ENCODE measurements at places on chromosomes 3 and 15. TPM values are rescaled to one million over a fixed set of nuclear protein-coding genes. Genes with fewer than 3 reads are reported as not detected.
A peak's percentile ranks its signal among the peaks of the same experiment; 100 is the strongest.

GRCh38 chr3:39196671-39197356 lies 4.4 kb upstream of the XIRP1 start:
- no peaks in the 10 kb centered on the region for H3K27me3 ChIP-seq
- H3K4me1 ChIP-seq, result no peaks in the 10 kb centered on the region
- H3K27ac ChIP-seq, result no peak overlapping the region
- no peaks in the 10 kb centered on the region for H3K36me3 ChIP-seq
- no peak for DNase-seq
- no peak overlapping the region for H3K4me3 ChIP-seq

GRCh38 chr15:25947323-25948314 lies 84.5 kb upstream of the ATP10A start:
- no peaks in the 10 kb centered on the region for H3K36me3 ChIP-seq
- no peak overlapping the region for H3K4me3 ChIP-seq
- no peaks in the 10 kb centered on the region for H3K27me3 ChIP-seq
- no peaks in the 10 kb centered on the region for H3K4me1 ChIP-seq
- no peak overlapping the region for H3K27ac ChIP-seq

DNA sequence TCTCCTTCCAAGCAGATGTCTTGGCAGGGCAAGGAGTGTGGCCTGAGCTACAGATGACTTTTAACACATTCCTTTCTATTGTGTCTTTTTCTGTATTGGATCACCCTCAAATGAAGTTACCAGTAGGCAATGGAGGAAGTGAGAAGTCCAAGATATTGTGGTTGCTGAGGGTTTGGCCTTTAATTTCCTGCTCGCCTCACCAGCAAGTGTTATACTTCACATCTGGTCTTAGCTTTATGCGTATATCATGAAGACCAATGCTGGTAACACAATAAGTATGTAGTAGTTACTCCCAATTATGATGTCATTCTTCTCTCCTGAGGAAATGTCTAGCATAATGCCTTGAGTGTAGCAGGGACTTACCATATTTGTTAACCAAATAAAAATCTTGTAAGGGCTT lies 179.9 kb downstream of the ZIC1 start:
- H3K27me3 ChIP-seq, result no peaks in the 10 kb centered on the region
- H3K4me1 ChIP-seq, result no peaks in the 10 kb centered on the region
- no peak overlapping the region for H3K4me3 ChIP-seq
- H3K27ac ChIP-seq, result no peak overlapping the region
- H3K36me3 ChIP-seq, result no peaks in the 10 kb centered on the region

SKIL gene
- 48.2 TPM for total RNA-seq

BTLA gene
- 21.3 TPM for total RNA-seq

DNA sequence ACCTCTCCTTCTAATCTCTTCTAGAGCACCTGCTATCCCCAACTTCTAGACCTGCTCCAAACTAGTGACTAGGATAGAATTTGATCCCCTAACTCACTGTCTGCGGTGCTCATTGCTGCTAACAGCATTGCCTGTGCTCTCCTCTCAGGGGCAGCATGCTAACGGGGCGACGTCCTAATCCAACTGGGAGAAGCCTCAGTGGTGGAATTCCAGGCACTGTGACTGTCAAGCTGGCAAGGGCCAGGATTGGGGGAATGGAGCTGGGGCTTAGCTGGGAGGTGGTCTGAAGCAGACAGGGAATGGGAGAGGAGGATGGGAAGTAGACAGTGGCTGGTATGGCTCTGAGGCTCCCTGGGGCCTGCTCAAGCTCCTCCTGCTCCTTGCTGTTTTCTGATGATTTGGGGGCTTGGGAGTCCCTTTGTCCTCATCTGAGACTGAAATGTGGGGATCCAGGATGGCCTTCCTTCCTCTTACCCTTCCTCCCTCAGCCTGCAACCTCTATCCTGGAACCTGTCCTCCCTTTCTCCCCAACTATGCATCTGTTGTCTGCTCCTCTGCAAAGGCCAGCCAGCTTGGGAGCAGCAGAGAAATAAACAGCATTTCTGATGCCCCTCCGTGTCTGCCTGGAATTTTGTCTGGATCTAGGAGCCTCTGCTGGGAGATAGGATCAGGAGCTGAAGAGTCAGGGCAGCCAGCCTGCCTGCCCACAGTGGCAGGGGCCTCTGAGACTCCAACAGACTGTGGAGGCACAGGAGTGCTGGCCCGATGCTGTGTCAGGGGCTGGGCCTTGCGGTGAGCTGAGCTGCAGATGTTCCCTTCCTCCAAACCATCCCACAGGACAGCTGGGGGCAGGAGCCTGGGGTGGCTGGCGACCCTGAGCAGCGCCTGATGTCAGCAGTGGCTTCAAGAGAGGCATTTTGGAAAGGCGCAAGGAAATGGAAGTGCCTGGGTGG lies 3.0 kb downstream of the ISLR start:
- DNase-seq, result peak; percentile 66
- no peak overlapping the region for H3K27ac ChIP-seq
- no peaks in the 10 kb centered on the region for H3K27me3 ChIP-seq

DNA sequence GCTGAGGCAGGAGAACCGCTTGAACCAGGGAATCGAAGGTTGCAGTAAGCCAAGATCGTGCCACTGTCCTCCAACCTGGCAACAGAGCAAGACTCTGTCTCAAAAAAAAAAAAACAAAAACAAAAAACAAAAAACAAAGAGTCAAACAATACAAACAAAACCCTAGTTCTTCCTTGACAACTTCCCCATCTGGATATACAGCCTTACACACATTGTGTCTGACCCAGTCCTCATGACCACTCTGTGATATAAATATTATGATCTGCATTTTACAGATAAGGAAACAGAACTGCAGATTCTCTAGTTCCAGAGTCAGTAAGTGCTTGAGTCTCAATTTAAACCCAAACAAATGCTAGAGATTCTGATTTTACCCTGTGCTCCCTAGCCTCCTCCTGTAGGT lies 4.8 kb upstream of the ESYT3 start:
- no peak for DNase-seq
- H3K36me3 ChIP-seq, result no peaks in the 10 kb centered on the region
- H3K4me3 ChIP-seq, result no peak overlapping the region
- H3K27me3 ChIP-seq, result peaks cover 60% of the 10 kb centered on the region
- peaks cover 11% of the 10 kb centered on the region for H3K4me1 ChIP-seq
- no peak overlapping the region for H3K27ac ChIP-seq

DNA sequence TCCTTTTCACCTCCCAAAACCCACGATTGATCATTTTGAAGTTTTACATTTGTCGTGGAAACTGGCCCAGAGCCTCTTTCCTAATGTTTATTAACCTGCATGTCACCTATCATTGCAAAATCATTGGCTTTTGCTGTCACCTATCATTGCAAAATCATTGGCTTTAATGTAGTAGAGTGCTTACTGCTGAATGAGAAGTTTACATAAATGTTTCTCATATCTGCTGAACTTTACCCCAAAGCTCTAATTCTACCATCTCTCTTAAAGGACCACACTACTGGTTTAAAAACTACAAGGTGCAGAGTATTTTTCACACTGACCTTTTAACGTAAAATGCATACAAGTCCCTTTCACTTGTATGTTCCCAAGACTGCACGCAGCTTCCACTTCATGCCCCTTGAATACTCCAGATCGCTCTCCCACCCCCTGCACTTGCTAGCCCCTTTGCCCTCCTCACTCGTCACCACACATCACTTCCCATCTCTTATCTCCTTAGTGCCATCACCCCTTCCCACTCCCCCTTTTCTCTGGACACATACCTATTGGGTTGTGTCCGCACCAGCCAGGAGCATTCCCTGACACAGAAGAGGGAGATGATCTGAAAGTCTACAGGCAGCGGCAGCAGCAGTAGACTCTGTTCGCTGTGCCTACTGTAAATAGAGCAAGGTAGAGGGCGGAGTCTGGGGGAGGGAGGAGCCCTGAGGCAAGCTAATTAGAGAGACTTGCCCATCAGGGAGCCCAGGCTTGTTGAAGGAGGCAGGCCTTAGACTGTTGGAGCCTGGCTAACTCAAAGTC lies 30.2 kb upstream of the ATOSA start:
- peak overlapping the region; percentile 62 for H3K27ac ChIP-seq
- H3K4me3 ChIP-seq, result peak overlapping the region; percentile 24
- peak; percentile 87 for DNase-seq
- H3K36me3 ChIP-seq, result no peaks in the 10 kb centered on the region
- H3K27me3 ChIP-seq, result no peaks in the 10 kb centered on the region

MESD gene
- 26.2 TPM for total RNA-seq

GRCh38 chr15:52224211-52224610 lies 33.0 kb upstream of the GNB5 start:
- H3K4me3 ChIP-seq, result no peak overlapping the region
- peaks cover 53% of the 10 kb centered on the region for H3K4me1 ChIP-seq
- no peak for DNase-seq
- no peaks in the 10 kb centered on the region for H3K27me3 ChIP-seq

GRCh38 chr3:12472000-12472610 lies 12.2 kb upstream of the TSEN2 start:
- no peaks in the 10 kb centered on the region for H3K27me3 ChIP-seq
- H3K36me3 ChIP-seq, result no peaks in the 10 kb centered on the region
- H3K27ac ChIP-seq, result no peak overlapping the region
- no peaks in the 10 kb centered on the region for H3K4me1 ChIP-seq
- H3K4me3 ChIP-seq, result no peak overlapping the region

- no peak overlapping the region for H3K4me3 ChIP-seq
- no peaks in the 10 kb centered on the region for H3K36me3 ChIP-seq
- no peaks in the 10 kb centered on the region for H3K27me3 ChIP-seq
- DNase-seq, result no peak
- H3K27ac ChIP-seq, result no peak overlapping the region
Observed at GRCh38 chr3:61936344-61936937, 375.1 kb downstream of the PTPRG start.

GRCh38 chr3:85560088-85560785 lies 601.4 kb downstream of the CADM2 start:
- no peak overlapping the region for H3K4me3 ChIP-seq
- no peak overlapping the region for H3K27ac ChIP-seq
- DNase-seq, result no peak
- H3K4me1 ChIP-seq, result no peaks in the 10 kb centered on the region

MORF4L1 gene
- 234 TPM for total RNA-seq
